ENCODE measurements at places on chromosomes 7 and 10.
A peak's percentile ranks its signal among the peaks of the same experiment; 100 is the strongest.

- no peak for DNase-seq
Observed at GRCh38 chr7:14938181-14938580, 35.6 kb upstream of the DGKB start.

GRCh38 chr7:122869260-122869659 is 17.0 kb downstream of the CADPS2 start:
- DNase-seq, result no peak

DNA sequence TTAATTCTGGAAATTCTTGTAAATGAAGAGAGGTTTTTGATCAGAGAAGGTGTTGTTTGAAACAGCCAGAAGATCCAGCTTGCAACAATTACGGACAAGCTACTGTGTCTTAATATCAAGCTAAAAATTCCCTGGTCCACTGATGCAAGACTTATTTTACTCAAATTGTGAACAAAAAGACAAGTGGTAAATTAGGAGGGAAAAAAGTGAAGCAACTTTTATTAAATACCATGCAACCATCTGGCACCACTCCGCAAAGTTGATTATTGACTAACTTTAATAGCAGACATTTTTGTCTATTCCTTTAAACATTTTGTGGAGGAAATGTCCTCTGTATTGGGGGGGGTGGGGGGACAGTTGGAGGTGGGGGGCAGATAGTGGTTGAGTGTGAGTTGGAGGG is 5.1 kb upstream of the CAV2 start:
- no peak for DNase-seq

- peak; percentile 7 for DNase-seq
Observed at GRCh38 chr7:16233517-16233916, 187.8 kb downstream of the CRPPA start.
